ENCODE measurements at places on chromosomes 16 and 17.

DNA sequence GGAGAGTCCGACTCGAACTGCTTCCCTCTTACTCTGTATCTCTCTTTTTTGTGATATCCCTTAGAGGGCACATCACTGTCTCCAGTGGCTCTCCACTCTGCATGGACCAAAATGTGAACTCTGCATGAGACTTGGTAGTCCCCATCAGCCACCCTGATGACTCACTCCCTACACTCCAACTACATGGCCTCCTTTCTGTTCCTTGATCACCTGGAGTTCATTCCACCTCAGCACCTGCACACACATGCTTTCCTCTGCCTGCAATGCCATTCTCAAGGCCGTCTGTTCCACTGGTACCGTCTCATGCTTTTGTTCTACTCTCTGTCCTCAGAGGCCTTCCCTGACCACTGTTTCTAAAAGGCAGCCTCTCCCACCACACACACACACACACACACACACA is 109.3 kb downstream of the DNAH9 start:
- DNase-seq, result no peak

DNA sequence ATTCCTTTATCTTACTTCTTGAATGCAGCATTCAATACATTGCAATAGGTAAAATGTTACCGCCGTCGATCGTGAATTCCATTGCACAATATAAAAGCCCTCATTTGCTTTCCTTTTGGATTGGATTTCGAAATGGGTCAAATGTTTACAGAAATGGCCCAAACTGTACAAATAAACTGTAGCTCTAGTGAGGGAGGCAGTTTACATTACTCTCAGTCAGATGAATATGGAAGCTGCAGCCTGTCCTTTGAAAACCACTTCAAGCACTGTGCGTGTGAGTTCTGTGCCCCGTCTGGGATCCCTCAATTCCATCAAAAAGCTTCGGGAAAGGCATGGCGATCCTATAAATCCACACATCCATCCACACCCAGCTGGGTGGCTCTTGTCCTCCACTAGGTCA is 258.6 kb upstream of the FOXF1 start:
- DNase-seq, result no peak

DNA sequence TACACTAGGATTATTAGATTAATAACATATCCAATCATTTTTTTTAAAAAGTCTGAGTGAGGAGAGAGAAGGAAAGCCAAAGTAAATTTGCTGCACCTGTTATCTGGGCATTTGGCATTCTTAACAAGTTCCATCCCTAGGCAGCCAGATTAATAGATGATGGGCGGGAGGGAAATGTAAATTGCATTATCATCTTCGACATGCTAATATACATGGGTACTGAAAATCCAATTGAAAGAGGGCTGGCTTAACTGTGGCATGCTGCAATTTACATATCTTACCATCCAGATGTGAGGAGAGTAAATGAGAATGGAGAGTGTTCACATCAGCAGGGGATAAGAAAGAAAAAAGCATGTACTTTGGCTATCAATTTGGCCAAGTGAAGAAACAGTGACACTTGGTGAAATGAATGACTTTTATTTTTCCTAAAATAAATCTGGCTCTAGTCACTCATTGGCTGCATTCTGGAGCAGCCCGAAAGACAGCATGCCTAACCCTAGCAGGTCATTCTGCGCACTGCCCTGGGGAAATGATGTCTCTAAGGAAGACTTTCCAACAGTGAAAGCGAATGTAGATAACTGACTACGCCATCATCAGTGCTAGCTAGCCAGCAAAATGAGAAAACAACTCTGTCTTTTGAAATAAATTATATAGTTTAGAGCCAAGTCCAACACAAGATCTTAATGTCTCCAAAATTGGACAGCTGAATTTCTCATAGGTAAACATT is 57.9 kb downstream of the HYDIN start:
- DNase-seq, result no peak

- DNase-seq, result no peak
These were observed 29.8 kb downstream of the ANKRD40 start for GRCh38 chr17:50677851-50678375.

DNA sequence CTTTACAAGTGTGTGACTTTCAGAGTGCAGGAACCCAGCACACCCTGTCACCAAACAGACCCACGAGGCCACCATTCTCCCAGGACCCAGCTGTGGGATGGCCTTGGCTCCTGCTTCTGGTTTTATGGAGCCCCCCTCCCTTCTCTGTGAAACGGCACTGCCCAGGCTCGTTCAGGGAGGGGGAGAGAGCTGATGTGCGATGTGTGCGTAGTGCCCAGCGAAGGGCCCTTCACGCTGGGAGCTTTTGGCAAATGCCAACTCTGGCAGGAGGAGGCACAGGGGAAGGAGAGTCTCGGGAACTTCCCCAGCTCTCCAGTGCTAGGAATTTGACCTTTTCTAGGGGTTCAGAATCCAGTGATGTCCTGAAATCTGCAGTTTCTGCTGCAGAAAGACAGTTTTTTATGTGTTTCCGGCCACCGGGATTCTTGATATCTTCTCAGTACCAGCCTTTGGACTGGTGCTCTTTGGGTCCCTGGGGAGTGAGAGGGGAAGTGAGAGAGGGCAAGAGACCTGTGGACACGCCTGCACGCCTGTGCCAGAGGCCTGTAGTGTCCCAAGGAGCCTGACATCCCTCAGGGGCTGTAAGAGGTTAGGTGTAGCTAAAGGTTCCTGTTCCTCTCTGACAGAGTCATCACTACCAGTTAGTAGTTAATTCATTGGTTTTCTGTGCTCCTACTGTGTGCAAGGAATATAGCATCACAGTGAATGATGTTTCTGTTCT is 45.1 kb downstream of the CMIP start:
- DNase-seq, result no peak

DNA sequence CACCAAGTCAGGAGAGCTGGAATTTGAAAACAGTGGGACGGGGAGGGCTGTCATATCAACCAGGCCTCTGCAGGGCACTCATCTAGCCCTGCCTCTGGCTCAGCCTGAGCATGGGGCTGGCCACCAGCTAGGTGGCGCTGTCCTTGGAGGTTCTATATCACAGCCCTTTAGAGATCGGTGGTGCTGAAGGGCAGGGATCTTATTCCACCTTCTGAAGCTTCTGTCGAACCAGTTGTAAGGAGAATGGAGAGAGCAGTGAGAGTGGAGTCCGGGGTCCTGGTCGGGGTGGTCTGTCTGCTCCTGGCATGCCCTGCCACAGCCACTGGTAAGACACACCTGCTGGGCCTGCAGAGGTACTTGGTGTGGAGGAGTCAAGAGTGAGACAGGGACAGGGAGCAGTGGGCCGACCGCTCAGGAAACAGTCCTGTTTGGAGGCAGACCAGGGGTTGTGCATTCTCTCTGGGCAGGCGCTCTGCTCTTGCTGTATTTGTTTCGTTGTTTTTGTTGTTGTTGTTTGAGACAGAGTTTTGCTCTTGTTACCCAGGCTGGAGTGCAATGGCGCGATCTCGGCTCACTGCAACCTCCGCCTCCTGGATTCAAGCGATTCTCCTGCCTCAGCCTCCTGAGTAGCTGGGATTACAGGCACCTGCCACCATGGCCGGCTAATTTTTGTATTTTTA is at the start of gene CES3:
Gene CES3, plus strand, starts transcription at position 202 of the 680 bp plus-strand sequence. Its CDS starts 42 bp downstream, at position 244.
- peak; percentile 93 for DNase-seq

DNA sequence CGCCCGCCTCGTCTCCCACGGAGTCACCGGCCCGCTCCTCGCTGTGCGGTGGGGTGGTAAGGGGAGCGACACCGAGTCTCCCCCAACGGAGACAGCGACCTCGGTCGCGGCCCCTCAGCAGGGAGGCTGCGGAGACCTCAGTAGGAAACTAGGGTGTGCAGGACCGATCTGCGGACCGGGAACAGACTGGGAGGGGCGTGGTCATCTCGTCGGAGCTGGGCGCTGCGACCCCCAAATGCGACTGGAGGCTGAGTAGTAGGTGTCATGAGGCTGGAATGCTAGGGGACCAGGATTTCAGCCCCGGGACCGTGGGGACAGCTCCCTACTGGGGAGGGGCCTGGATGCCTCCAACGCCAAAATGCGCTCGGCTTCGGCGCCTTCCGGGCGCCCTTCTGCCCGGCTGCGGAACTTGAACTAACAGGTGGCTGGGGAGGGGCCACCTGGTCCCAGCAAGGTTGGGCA is 1.3 kb downstream of the CACNG4 start:
- DNase-seq, result no peak

GRCh38 chr16:87956098-87956364 is 4.8 kb downstream of the BANP start:
- no peak for DNase-seq

- no peak for DNase-seq
These were observed 383.8 kb downstream of the ZFHX3 start for GRCh38 chr16:72664056-72664508.

DNA sequence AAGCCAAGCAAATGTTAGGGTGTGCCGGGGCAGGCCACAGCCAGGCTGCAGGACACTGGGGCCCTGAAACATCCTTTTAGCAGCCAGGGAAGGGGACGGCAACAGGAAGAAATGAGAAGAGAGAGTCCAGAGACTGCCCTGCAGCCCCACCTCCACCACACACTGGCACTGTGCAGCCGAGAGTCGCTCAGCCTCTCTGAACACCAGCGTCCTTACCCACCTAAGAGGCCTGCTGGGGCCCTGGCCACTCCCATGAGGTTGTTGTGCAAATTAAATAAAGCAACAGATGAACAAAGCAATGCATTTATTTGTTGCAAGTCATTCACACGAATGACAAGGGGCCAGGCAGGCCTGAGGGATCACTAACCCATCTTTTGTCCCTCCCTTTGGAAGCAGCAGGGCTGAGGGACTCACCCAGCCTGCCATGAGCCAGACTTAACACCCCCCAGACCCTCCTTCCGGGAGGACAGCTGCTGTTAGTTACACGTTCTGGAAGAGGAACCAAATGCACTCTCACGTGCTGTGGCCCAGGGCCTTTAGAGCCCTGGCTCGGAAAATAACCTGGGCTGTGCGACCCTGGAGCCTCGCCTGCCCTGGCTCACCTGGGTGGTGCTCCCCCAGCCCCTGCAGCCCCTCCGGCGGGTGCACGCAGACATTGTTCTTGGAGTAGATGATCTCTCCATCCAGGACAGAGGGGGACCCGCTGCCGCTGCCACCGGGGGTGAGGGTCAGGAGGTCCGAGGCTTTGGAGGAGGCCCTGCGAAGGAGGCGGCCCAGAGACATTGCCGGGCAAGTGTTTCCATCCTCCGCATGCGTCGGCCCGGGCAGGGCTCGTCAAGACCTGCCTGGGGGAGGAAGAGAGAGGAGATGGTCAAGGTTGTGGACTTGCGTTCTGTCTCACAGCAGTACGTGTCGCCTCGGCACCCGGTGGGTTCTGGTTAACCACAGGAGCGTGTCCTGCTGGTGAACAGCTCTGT is 22.6 kb downstream of the TBC1D16 start:
- no peak for DNase-seq
